ENCODE measurements at places on chromosomes 4 and X.

- DNase-seq, result no peak
Measured at GRCh38 chrX:43699475-43699874, 43.4 kb downstream of the MAOA start.

DNA sequence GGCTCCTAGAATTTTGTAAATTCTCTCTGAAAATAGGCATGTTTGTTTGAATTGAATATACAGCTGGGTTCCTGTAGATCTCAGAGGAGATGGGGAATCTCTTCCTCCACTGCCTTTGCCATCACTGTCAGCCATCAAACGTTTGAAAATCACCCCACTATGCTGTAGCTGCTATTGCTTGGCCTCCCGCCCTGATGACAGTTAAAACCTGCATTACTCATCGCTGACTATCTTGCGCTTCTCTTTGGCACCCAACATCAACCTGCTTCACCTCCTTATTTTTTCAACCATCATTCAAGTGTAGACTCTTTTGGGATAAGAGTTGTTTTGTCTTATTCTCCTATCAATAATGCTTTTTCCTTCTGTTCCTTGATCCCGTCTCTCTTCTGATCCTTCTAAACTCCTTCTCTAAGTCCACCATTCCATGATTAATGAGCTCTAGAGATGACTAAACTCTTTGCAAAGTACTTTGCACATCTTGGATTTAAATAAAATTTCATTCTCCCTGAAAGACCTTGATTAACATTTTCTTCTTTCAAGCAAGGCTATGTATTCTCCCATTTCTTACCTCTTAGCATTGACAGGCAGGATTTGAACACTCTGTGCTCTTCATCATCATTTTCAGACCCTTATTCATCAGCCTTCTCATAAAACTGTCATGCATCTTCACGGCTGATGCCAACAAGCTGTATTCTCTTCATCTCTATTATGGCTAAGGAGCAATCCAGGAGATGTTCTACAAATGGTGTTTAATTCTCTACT, 133.0 kb downstream of the SNCA start:
- DNase-seq, result no peak

DNA sequence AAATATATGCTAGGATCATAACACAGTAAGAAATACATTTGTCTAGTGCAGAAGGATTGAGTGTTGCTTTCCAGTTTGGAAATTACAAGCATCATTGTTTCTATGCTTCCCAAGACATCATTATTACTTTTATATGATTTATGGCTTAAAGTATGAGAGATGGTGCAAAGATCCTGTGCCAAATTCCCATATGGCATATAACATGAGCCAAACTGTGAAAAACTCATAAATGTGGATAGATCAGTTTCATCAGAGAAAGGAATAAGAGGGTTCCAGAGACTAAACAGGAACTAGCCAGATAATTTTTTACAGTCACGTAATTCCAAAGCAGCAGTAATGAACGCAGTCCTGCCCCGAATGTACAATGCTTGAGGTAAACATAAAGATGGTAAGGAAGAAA, 126.3 kb downstream of the PRDM5 start:
- no peak for DNase-seq

- DNase-seq, result no peak
Measured at GRCh38 chrX:21881881-21882574, 26.2 kb downstream of the YY2 start.

DNA sequence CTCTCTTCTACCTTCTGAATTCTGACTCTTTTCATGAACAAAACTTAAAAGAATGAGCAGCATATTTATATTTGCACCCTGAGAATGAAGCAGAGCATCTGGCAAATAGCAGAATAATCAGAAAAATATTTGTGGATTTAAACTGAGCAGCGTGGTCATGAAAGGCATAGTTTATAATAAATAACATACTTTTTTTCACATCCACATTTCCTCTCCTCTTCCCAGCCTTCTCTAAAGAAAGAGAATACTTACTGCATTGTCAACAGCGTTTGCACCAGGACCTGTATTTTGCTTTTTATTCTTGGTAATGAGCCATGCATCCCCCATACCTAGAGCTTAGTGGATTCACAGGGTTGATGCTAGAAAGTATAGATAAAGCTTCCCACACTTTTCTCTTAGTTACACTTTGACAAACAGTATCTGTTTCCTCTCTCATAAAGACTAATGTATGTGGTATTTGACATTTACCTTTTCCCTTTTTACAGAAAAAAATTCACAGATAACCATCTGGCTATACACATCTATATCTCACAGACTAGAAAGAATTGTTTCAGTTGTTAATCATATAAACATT, 131.5 kb downstream of the PRSS12 start:
- DNase-seq, result no peak

DNA sequence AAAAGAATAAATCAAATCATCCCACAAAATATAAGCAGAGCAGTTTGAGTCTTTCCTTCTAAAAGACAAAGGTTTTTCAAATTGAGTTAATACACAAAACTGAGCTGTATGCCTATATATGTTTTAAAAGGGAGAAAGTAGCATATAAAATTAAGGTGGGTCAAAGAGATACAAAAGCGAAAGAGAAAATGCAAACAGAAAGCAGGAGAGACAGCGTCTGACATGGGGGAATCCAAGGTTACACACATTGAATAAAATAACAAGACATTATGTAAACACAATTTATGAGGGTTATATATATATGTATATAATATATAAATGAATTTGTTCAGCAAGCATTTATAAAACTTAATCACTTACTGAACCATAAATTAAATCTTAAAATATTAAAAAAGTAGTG, 276.1 kb upstream of the LCORL start:
- DNase-seq, result no peak

GRCh38 chr4:185265942-185266341, 56.5 kb downstream of the SNX25 start:
- no peak for DNase-seq

DNA sequence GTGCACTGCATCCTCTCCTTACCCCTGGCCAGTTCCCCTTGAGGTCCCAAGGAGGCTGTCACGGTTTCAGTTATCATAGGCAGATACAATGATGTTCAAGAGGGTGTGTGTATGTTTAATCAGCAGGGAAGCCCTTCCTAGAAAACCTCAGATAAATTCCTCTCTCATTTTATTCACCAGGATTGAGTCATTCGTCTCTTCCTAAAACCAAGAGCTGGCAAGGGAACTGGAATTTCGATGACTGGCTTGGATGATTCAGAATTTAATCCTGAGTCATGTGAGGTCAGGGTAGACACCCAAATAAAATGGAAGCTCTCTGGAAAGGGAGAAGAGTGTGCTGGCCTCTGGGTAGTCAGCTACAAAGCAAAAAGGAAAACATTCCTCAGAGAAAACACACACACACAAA, 106.2 kb upstream of the RAPGEF2 start:
- peak; percentile 69 for DNase-seq

GRCh38 chr4:182600093-182600492, 317.1 kb downstream of the DCTD start:
- DNase-seq, result no peak

DNA sequence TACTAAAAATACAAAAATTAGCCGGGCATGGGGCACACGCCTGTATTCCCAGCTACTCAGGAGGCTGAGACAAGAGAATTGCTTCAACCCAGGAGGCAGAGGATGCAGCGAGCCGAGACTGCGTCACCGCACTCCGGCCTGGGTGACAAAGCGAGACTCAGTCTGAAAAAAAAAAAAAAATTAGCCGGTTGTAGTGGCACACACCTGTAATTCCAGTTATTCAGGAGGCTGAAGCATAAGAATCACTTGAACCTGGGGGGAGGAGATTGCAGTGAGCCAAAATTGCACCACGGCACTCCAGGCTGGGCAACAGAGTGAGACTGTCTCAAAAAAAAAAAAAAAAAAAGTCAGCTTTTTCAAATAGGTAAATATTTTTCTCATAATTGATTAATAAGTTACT, 71.9 kb downstream of the WDFY3 start:
- DNase-seq, result no peak

GRCh38 chrX:113390531-113390930, 549.9 kb upstream of the AMOT start:
- DNase-seq, result no peak

DNA sequence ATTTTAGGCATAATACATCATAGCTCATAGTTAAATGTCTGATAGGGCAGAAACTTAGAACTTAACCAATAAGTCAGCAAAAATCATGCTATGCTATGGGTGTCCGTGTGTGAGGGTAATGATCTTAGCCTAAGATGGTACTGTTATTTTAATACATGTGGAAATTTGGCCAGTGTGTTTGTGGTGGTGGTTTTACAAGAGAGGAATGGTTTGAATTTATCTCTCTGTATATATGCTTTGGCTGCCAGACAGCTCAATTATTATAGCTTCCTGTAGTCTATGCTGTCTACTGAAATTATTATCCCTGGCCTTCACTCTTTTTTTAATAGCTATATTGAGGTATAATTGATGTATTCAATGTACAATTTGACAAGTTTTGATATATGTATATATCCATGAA, 21.3 kb downstream of the ZNF330 start:
- no peak for DNase-seq

DNA sequence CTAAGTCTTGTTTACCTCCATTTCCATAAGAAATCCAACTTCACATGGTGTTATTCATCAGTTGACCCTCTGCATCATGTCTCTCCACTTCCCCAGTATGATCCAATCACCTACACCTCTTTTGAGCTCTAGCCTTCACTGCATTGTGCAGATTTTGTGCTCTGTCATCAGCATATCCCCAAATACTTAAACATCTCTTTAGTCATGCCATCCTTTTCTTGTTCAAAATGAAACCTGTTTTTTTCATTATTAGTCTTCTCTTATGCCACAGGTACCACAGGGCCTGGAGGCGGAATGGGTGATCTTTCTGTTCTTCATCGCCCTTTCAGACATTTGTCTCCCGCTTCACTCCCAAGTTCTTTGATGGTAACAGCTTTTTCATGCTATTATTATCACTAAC, 382.7 kb upstream of the GALNTL6 start:
- DNase-seq, result no peak

DNA sequence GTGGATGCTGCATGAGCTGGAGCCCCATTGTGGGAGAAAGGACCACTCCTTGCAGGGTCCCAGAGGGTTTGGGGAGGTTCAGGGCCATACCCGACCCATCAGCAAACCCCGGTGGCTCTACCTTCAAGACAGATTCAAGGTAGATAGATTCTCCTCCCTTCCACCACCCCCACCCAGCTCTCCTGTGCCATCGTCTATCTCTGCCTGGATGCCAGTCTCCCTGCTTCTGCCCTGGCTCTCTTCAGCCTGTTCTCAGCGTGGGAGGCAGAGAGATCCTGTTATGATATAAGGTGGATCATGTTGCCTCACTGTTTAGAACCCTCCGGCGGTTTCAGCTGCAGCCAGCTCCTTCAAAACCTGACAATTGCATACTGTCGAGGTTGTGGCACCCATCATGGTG, 5.4 kb downstream of the LAGE3 start:
- no peak for DNase-seq

GRCh38 chr4:121842862-121843261, 19.2 kb upstream of the CCNA2 start:
- no peak for DNase-seq
